ENCODE measurements at places on chromosomes 4 and X.

DNA sequence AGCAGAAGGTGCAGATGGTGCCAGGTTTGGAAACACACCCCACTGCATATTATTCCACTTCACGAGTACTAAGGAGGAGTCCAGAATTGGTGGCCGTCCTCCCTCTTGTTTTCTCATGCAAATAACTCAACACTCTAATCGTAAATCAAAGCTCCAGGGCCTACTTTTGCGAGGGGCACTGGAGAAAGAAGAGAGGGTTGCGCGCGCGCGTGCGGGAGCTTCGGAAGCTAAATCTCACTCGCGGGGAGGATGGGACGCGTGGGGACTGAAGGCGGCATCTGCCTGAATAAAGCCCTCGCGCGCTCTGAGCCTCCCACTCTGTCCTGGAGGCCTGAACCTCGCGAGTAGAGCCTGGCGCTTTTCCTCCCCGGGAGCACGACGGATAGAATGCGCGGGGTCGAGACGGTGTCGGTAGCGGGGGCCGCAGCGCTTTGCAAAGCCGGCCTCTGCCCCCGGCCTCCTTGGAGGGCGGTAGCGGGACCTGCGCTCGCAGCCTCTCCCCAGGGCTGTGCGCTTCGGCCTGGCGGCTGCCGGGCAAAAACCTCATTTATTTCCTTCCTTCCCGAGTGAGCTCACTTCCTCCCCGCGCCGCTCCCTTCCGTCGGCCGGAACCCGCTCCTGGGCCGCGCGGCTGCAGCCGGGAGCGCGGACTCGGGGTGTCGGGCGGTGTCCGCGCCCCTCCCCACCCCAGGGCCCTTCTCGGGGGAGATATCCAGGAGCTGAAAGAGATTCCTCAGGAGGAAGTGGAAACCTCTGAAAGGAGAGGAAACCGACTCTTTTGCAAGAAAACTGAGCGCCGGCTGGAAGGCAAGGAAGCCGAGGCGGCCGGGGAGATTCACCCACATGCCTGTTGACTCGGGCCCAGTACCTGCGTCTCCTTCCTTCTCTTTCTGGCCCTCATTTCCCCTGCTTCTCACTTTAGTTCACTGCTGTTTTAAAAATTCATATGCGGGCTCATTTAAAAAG lies 20.7 kb downstream of the HAND2 start:
- no peak for DNase-seq

DNA sequence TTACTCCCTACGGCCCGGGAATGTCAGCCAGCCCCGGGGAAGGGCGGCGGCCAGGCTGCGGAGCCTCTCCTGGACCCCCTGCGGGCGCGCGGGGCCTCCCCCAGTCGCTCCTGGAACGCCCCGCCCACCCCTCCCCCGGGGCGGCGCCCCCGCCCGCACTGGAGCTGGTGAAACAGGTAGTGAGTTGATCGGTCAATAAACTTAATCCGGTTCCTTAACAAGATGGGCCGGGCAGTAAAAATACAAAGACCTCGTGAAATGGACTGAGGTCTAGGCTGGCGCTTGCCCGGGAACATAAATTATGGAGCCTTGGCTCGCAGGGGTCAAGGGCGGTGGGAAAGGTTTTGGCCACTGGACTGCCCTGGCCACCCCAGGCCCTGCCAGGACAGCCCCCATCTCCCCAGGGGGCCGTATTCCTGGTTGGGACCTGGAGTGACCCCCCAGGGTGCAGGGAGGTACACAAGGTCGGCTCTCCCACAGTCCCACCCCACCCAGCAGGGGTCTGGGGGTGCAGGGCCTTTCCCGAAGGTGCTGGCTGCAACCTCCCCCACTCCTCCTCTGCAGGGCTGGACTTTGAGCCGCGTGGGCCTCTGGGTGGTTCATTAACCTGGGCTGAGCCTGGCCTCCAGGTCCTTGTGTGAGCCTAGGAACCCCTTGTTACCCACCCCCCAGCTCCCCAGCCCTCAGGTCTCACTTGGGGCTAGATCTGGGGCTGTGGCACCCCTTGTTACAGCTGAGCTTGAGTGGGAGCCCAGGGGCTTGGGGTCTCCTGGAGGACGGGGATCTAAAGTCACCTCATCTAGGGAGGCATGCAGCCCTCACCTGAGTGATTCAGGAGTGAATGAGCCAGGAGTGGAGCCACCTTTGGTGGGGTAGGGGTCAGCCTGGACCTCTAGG lies 2.5 kb downstream of the FGFR3 start:
- DNase-seq = no peak

GRCh38 chr4:40962551-40963180 lies 212.9 kb downstream of the NSUN7 start:
- DNase-seq = no peak

DNA sequence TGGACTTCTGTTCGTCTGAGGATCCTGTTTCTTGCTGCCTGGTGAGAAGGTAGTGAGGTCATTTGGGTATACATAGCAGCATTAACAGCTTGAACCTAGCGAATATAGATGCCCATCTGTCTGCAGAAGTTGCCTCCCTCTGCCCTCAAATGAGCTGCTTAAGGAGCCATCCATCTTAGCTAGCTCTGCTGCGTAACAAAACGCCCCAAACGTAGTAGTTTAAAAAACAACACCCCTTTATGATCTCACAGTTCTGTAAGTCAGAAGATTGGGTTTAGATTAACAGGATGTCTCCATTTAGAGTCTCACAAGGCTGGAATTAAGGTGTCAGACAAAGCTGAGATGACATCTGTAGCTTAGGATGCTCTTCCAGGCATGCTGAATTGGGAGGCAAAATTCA lies 185.3 kb downstream of the DHRSX start:
- no peak for DNase-seq

- DNase-seq = peak; percentile 55
These were observed 30.6 kb downstream of the TRIM2 start for GRCh38 chr4:153234885-153235284.

- peak; percentile 44 for DNase-seq
These were observed 608 bp downstream of the RAPGEF2 start for GRCh38 chr4:159103384-159103990.

DNA sequence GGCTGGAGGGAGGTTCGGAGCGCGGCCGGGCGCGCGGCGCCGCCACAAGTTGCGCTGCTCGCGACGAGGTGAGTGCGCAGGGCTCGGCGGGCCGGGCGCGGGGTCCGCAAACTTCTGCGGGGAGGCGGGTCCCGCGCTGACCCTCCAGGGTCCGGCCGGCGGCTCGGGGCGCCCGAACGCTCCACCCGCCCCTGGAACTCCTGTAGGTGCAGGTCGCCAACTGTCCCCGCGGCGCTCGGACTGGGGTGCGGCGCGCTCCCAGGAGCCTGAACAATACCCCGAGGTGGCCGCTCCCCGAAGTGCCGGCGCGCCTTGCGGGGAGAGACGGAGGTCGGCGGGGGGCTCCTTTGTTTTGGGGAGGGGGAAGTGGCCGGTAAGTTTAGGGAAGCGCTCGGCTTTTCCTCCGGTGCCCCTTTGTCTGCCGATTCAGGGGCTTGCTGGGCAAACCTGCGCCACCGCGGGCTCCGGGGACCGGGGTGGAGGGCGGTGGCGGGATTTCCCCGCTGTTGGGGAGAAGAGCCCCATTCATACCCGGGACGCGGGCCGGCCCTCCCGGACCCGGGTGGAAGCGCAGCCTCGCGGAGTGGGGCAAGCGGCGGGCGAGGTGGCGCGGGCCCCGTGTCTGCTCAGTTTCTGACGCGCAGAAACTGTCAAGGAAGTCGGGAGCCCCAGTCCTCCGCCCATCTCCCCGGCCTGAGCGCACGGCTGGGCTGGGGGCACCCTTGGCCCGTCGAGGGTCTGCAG lies 694 bp downstream of the TBL1X start:
- DNase-seq = no peak

DNA sequence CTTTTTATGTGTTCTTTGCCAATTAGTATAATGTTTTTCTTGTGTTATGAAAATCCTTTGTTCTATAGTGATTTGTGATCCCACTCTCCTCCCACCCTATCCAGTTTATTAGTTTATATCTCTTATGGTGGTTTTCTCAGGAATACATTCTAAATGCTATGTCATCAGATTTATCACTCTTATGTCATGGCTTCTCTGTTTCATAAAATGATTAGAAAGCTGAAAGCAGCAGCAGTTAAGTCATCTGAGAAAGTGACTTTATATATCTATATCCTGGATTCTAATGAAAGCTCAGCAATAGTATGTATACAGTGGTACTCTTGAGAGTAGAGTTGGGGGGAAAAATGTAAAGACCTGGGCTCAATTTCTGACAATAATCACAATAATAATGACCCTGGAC lies 41.2 kb downstream of the NCAPG start:
- DNase-seq = no peak

DNA sequence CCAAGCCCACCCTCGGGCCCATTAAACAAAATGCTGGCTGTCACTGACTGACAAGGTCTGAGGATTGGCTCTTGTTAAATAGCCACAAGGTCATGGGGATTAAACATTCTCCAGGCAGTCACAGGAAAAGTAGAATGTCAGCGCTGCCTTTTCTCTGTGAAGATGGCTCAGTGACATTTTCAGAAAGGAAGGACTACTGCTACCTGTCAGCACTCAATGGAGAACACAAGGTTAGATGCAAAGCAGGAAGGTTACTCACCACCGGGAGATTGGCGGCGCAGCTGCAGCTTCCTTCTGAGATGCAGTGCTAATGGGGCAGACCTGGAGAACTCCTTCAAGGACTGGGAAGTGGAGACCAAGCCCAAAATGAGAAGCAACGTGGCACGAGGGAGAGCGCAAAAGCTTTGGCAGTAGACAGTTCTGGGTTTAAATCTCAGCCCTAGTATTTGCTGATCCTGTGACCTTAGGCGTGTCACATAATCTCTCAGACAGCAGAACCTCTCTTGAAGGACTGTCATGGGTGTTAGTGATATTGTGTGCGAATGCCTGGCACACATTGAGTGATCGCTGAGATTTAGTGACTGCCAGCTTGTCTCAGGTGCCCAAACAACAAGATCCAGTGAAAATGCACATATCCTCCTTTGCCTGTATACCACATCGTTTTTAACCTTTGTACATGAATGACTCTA lies 213.1 kb upstream of the BOD1L1 start:
- DNase-seq = no peak

GRCh38 chr4:168570466-168570865 lies 73.6 kb downstream of the PALLD start:
- no peak for DNase-seq

GRCh38 chrX:44162964-44163475 lies 180.5 kb downstream of the EFHC2 start:
- DNase-seq = no peak

GRCh38 chr4:52051615-52052474 lies 741 bp downstream of the SPATA18 start:
- peak; percentile 94 for DNase-seq

DNA sequence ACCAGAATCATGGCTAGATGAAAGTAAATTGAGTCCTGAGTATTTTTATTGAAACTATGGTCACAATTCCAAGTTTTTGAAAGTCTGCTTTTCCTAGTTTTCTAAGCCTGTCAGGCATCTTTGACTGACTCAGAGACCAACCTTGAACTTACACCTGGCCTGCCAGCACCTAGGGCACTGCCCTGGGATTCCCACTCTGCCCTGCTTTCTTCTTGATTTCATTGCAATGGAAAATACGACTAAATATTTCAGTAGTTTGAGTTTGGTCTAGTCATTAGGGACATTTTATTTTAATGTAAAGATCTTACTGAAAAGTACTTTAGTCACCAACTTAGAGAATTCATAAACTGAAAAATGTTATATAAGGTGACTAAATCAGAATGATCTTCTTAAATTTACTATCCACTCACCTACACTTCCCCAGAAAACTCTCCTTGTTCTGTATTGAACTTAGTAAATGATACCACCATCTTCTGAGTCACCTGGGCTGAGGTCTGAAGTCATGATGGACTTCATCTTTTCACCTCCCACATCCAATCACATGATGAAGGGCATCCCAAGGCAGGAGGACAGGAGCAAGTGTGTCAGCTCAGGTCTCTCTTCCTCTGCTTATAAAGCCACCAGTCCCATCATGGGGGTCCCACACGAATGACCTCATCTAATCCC lies 11.6 kb upstream of the PYURF start:
- no peak for DNase-seq

DNA sequence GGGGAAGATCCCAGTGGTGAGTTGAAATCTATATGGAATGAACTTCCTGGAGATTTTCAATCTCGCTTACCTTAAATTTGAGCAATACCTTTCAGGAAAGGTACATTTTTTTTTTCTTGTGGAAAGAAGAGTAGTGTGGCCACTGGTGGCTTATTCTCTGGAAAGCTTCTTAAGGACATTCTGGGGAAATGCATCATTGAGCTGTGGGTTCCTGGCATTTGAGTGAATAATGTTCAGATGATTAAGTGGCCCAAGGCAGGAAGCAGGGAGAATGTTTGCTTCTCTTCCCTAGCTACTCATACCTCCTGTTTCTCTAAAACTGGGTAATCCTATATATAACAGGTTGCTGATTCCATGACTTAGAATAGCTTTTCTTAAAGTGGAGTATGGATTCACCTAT lies 31.8 kb downstream of the STAG2 start:
- DNase-seq = peak; percentile 73

DNA sequence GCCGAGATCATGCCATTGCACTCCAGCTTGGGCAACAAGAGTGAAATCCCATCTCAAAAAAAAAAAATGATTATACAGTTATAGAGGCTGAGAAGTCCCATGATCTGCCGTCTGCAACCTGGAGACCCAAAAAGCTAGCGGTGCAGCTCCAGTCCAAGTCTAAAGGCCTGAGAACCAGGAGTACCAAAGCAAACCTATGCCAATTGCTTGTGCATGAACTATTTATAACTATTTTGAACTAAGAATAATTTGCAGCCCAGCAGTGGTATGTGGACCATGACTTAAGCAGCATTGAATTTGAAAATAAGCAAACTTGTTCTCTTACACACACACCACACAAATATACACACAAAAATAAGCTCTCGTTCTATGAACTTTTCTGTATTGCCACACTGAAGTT lies 51.8 kb downstream of the TASL start:
- no peak for DNase-seq

DNA sequence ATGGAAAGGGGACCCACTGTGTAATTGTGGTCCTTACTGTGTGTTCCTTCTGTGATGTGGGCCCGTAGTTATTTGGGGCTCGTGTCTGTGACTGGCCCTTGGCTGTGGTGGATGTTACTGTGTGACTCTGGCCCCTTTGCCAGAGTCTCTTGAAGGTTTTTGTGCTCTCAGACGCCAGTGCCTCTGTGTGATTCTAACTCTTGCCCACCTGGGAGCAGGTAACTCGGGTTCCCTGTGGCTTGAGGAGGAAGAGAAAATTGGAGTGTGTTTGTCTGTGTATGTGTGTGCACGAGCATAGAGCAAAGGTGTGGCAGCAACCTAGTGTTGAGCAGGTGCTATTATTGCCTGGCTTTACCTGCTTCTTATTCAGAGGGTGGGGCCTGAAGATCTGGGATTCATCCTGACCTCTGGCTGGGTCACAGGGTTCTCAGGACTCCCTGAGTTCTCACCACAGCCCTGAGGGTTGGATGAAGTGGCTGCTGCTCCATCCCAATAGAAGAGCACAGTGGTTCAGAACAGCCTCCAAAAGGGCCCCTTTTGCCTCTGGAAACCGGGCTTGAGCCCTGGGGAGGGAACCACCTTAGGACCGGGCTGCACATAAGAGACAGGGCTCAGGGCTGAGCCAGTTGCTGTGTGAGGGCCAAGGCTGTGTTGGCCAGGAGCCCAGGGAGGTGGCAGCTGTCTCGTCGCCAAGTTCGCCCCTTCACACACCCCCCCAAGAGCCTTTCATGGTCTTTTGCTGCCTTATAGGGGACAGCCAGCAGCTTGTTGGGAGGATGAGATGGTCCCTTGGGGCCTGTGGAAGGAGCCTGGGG lies 1.3 kb downstream of the RBM10 start:
- no peak for DNase-seq

Data from dermis blood vessel endothelial cell (primary cell).